Esophagus muscularis mucosa (tissue), 4 donors: ENCODE measurements at places on chromosomes 4 and X.

DNA sequence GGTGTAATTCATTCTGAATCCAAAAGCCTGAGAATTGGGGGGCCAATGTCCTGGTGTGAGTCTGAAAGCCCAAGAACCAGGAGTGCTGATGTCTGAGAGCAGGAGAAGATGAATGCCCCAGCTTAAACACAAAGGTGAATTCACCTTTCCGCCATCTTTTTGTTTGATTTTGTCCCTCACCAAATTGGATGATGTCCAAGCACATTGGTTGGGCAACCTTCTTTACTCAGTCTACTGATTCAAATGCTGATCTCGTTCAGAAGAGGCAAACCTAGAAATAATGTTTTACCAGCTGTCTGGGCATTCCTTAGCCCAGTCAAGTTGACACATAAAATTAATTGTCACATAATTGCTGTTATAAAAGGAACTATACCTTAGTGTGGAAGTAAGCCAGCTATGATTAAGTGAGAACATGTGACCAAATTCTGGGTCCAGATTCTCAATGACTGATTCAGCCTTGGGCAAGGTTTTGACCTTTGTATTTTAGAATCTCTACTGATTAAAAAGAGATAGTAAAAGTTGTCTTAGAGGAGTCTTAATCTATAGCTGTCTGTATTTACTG lies 34.5 kb upstream of the SLC4A4 start:
- no peak for DNase-seq

DNA sequence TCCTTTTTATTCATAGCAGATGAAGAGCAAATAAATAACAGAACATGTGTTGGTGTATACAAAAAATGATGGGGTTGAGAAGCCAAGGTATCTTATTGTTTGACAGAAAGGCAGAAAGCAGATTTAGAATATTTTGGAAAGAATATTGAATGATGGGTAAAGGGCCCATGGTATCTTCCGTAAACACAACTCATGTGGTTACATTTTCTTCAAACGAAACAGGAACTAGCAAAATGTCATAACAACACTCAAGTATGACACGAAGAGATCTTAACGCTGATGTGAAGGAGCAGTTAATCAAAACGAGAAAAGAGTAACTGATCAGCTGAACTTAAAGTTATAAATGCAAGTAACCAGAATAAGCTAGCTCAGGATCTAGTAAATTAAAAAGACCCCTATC lies 195.7 kb upstream of the GK2 start:
- no peak for DNase-seq

DNA sequence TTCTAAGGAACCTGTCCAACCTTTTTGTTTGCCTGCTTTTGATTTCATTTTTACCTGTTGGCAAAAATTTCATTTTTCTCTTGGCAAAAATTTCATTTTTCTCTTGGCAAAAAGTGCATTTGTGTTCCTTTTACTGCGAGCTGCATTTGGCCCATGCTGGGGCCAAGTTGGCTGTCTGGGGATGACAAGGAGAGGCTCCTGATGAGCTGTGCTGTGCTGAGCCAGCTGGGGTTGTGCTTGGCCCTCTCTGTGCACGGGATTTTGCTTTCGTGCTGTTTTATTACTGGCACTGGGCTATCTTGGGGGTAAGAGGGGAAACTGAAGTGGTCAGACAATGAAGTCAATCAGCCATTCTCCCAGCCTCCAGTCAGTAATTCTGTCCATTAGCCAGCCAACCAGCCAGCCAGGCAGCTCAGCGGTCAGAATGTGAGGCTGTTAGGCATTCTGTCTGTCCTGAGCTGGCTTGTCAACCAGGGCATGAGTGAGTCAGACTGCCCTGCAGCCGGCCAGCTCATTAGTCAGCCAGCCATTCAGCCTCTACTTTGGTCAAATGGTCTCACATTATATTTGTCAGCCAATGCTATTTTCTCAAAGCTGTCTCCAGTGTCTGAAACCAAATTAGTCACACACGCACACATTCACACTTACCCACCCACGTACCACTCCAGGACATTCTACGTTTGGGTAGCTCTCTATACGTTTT lies 56.9 kb upstream of the PRPS1 start:
- no peak for DNase-seq

- no peak for DNase-seq
Measured at GRCh38 chr4:10030972-10031667, 9.8 kb upstream of the SLC2A9 start.

- no peak for DNase-seq
Measured at GRCh38 chrX:8841911-8842310, 40.7 kb upstream of the FAM9A start.

- DNase-seq = no peak
Measured at GRCh38 chrX:108833993-108834392, 97.6 kb upstream of the IRS4 start.

DNA sequence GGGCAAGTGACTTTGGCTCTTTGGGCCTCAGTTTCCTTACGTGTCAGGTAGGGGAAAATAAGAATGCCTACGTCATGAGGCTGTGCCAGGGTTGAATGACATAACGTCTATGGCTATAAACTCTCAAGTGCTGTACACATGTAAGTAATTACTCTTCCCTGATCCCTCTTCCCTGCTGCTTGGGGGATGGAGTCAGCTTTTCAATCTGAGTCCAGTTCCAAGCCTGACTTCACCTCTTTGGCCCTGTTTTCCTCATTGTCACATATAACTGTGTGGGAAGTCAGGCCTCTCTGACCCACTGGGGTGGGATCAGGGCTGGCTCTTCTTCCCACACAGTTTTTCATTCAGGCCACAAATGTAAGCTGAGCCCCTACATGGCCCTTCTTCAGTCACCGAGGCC lies 11.4 kb upstream of the CITED1 start:
- no peak for DNase-seq

- DNase-seq = no peak
Measured at GRCh38 chrX:135384161-135384836, 37.4 kb upstream of the SMIM10L2A start.

DNA sequence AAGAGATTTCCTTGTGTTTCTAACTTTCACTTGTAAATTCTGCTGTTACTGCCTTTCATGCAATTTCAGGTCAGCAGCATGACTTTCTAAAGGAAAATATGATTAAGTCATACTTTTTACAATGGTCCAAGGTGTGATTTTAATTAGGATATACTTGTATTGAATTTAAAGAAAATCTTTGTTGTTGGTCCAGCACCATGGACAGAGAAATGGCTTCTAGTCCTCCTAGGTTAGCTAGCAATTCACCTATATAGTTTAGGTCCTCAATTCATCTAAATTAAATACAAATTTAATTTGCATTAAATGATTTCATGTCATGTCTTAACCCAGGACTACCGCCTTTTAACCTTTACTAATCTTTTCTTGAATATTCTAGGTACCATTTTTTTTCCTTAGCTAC lies 304.9 kb upstream of the RPS6KA3 start:
- DNase-seq = no peak

DNA sequence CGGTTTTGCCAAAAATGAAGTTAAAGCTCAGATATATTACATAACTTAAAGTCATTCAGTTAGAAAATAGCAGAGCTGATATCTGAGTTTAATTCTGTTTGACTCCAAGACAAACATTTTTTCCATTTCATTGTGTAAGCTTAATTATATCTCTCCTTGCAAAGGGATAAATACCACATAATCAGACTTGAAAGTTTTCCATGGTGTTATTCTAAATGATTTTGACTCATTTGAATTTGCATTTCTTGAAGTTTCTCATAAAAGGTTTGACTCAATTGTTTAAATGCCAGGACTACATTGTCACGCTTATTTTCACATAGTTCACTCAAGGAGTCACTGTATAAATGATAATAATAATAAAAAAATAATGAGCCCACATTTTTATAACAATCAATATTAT lies 39.4 kb upstream of the DDX60 start:
- no peak for DNase-seq

DNA sequence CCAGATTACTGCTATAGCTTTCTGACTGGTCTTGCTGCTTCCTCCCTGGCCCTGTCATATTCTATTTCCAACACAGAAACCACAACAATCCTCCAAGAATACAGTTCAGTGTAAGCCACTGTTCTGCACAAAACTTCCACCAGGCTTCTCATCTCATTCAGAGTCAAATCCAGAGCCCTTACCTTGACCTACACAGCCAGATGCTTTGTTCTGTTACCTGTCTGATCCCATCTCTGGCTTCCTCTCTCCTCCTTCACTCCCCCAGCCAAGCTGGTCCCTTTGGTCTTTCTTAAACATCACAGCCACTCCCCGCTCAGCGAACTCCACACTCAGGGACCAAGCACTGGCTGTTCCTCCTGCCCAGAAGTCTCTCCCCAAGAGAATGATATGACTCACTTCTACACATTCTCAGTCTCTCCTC lies 84.8 kb upstream of the BMP2K start:
- DNase-seq = no peak

GRCh38 chr4:81429031-81429430 lies 42.7 kb downstream of the RASGEF1B start:
- DNase-seq = no peak

DNA sequence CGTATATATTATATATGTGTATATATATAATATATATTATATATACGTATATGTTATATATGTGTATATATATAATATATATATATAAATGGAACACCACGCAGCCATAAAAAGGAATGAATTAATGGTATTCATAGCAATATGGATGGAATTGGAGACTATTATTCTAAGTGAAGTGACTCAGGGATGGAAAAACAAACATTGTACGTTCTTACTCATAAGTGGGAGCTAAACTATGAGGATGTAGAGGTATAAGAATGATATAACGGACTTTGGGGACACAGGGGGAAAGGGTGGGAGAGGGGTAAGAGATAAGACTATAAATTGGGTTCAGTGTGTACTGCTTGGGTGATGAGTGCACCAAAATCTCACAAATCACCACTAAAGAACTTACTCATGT lies 1388.9 kb downstream of the C4orf33 start:
- no peak for DNase-seq

DNA sequence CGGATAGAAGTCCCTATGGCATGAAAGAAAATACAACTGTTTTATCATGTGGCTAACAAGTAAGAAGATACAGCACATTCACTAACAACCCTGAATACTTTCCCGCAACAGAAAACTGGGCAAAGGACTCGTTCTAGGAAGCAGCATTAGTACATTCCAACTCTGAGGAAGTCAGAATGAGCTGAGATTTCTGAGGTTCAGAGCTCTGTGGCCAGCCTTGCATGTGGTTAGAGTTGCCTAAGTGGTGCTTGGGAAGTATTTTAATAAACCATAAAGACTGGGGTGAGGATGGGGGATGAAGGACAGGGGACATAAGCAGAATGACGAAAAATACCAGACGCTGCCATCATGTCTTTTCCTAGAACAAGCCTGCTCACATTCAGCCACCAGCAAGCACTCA lies 82.2 kb downstream of the EFHC2 start:
- no peak for DNase-seq

DNA sequence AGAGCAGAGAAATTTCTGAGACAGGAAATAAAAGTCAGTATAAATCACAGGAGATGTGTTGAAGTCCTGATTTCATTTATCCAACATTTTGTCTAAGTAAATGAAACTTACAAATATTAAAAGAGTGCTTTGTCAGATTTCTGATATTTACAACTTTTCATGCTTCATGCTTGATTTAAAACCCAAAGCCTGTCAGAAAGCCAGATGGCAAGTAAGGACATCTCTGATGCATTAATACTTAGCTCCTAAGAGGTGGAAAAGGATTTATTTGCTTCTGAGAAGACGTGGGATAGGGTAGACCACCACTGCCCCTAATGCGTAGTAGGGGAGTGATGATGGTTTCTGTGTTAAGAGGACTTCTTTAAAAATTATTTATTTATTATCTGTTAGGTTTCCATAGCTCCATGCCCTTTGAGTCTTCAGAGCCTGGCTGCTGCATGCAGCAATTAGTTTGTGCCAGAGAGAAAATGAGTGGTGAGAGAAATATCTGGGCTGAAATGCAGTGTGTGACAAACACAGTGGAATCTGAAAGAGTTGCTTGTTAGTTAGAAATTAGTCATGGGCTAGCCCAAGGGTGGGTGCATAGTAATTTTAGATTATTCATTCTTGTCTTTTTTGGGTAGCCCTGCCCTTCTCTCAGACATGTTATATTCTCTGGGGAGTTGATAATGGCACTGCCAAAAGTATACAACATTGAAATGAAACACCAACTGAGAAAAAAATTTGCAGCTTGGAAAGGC lies 333.8 kb downstream of the C4orf33 start:
- no peak for DNase-seq

DNA sequence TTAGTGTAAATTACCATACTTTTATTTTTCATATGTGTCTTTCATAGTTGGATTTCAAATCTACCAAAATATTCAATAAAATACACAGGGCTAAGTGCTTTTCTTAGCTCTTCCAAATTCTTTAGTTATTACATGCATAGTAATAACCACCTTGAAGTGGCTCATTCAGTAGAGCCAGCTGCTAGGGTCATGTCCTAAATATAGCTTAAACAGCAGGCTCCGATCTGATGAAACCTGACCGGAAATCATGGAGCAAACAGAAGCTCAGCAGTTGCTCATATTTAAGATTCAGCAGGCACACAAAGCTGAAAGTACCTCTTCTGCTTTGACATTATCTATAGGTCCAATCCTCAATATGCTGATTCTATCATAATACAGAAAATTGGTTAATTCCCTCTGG lies 1470.4 kb downstream of the ADGRL3 start:
- no peak for DNase-seq

DNA sequence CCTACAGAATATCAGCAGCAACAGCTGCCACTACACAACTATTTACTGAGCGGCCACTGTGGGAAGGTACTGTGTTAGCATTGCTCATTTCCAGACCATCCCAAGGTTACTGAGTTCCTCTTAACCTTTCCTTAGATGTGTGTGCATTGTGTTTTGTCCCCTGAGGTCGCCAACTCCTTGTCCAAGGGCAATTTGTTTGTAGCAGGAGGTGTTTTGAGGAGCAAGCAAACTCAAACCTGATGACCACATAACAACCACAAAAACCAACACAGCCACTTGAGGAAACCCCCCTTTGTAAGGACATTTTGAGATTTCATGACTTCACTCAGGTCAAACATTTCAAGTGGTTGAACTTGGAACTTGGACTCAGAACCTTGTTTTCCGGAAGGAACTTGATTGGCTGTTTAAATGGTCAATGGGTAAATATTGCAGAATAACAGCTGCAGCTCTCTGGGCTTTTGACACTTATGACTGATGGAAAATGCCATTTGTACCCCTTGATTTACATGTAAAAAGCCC lies 122.3 kb downstream of the MID1IP1 start:
- DNase-seq = no peak

DNA sequence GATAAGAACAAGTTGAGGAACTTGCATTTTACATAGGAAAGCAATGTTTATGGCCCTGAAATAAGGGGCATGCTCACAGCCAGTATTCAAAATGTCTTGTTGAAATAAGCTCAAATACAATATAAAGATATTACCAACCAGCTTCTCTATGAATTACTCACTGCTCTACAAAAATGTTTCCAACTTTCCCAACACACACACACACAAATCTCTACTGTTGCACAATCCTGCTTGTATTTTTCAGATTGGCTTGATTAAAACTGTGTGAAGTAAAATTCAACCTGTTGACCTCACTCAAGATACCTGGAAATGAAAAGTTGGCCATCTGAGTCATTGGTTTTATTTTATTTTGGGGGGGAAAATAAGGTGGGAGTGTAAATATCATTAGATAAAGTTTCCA lies 128.6 kb downstream of the CHIC2 start:
- DNase-seq = no peak
